ENCODE measurements at places on chromosomes 11 and 22.

- no peak for DNase-seq
These were observed 544 bp downstream of the C11orf91 start for GRCh38 chr11:33700063-33700501.

DNA sequence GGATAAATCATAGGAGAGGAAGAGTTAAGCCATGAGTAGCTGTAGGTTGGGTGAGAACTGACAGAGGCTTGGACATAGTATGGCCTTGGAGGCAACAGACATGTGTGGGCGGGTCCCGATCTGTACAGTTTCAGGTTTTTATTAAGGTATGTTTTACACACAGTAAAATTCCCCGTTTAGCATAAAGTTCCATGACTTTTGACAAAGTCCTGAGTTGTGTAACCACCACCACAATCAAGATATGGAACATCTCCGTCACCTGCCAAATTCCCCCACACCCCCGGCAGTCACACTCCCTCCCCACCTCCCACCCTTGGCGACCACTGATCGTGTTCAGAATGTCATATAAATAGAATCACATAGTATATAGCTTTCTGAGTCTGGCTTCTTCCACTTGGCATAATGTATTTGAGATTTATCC is 68.1 kb downstream of the GRIK4 start:
- no peak for DNase-seq

- DNase-seq, result no peak
These were observed 139.9 kb downstream of the CSNK2A3 start for GRCh38 chr11:11213117-11213516.

GRCh38 chr22:49609207-49609876 is 218.3 kb downstream of the BRD1 start:
- DNase-seq, result no peak

DNA sequence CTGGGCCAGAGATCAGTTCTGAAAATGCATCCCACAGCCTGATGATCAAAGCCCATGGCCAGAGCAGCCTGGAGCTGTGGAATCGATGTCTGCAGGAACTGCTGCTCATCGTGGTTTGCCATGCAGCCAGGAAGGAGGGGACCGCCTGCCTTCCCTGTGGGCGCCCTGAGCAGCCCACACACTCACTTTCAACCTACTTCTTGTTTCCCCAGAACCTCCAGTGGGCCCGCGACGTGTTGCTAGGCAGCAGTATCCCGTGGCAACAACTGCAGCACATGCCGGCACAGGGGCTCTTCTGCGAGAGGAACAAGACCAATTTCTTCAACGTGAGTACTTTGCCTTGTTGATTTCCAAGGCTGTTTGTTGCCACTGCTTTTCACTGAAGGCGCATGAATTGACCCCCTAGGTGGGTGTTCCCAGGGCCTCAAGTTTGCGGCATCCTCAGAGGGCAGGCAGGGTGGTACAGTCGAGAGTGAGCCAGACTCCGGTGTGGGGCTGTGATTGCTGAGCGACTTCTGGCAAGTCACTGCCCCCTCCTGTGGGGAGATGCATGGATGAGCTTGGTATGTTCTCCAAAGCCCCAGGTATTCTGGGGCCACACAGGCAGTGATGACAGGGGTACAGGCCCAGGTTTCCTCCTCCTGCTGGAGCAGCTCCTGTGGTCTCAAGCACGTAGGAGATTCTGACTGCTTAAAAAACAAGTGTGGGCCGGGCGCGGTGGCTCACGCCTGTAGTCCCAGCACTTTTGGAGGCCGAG is 47.0 kb upstream of the SUSD2 start:
- DNase-seq, result peak; percentile 62

DNA sequence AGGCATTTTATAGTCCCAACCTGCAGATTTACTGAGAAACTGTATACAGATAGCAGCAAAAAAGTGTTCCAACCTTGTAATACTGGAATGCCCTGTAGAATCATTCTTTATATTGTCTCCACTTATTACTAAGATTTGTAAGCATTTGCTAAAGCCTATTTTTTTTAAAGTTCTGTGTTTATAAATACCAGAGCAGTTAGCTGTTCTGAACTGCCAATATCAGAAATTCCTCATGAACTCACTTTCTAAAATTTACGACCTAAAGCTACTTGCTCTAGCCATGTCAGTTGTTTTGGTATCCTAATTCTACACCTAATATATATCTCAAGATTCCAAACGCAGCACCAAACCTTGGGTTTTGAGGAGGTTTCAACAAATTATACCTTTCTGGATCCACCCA is 103.2 kb downstream of the C11orf65 start:
- no peak for DNase-seq

GRCh38 chr11:47850337-47850736 is 2.2 kb upstream of the NUP160 start:
- DNase-seq, result no peak

- no peak for DNase-seq
These were observed 63.4 kb upstream of the CLPB start for GRCh38 chr11:72497731-72498130.

GRCh38 chr22:31739795-31740201 is 10.1 kb downstream of the PRR14L start:
- DNase-seq, result no peak

DNA sequence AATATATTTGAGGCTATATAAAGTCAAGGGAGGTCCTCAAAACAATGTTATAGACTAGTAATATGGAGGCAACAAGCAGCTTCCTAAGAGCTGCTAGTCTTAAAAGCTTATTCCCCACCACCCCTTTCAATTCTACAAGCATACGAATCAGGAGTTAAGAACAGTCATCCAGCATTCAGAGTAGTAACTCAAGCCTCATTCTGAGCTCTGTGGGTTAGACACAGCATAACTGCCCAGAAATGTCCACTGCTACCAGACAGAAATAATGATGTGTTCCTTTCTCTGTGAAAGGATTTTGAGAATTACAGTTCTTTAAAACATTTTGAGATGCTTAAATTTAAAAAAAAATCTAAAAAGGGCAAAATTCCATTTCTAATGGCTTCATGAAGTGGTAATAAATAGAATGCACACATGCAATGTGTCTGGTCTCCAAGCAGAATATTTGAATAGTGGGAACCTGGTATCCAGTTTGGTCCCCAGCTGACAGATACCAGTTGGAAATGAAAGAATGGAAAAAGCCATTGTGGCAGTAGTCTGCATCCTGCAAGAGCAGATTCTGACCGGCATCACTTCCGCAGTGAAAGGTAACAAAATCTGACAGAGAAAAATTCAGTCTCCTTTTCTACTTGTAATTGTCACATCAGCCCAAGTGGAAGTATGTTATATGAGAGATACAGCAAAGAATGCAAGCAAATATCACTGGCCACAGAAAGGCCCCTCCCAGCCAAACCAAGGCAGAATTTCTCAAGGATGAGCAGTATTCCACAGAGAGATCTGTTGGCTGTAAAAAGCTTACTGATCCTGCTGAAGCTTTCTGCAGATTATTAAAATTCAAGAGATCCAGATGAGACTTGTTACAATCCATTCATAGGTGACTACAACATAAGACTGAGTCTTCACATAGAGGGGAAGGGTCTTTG is 310.8 kb upstream of the PITPNB start:
- no peak for DNase-seq

GRCh38 chr11:64296236-64296635 is 3.9 kb upstream of the CATSPERZ start:
- no peak for DNase-seq

GRCh38 chr11:61024938-61025820 is 53.7 kb downstream of the CD6 start:
- DNase-seq, result no peak

- DNase-seq, result no peak
These were observed 883 bp upstream of the HMOX1 start for GRCh38 chr22:35380013-35380412.
